ENCODE measurements at places on chromosomes 6 and 20. TPM values are rescaled to one million over a fixed set of nuclear protein-coding genes. Genes with fewer than 3 reads are reported as not detected.

DNA sequence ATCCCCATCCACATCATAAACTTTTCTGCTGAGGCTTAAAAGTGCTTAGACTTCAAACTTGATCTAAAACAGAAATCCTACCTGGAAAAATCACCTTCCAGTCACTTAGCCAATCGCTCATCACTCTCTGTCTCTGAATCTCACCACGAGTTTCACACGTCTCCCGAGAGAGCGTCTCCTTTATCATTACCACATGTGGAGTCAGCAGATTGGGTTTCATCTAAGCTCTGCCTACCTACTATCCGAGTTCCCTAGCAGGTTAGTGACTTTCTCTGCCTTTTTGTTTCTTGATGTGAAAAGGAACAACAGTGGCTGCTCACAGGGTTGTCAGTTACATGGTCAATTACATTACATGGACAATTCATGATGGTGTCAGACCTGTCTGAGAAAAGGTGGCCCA lies 286.2 kb downstream of the ESR1 start:
- DNase-seq, result no peak

The HDGFL1 gene
- not detected for total RNA-seq

- no peak for DNase-seq
These were observed 887.7 kb upstream of the MAN1A1 start for GRCh38 chr6:120237221-120237620.

- DNase-seq, result no peak
These were observed 83.2 kb upstream of the FOXC1 start for GRCh38 chr6:1526398-1527072.

The ZNF831 gene
- 0.17 TPM for total RNA-seq

GRCh38 chr6:169165561-169166300 lies 87.9 kb downstream of the THBS2 start:
- no peak for DNase-seq

The GINS1 gene
- 0.94 TPM for total RNA-seq

The GPX5 gene
- total RNA-seq, result not detected

The CD24 gene
- total RNA-seq, result 0.99 TPM

The SGK2 gene
- total RNA-seq, result 0.32 TPM

- DNase-seq, result no peak
These were observed 259.9 kb downstream of the BMP7 start for GRCh38 chr20:57006411-57007170.

DNA sequence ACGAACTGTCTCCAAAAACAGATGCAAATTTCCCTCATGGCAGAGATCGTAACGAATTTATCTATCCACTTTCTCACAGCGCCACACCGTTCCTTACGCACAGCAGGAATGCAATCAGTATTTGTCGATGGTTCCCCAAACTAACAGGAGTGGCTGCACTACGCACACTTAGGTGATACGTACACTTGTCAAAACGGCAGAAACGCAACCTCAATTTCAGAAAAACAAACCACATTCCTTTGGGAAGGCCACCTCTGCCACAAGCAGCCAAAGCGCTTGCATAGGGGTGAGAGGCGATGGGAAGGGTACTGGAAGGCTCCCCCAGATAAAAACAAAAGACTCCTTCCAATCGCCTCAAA lies 638 bp downstream of the MDN1 start:
- no peak for DNase-seq

- DNase-seq, result no peak
These were observed 525.2 kb downstream of the PKHD1 start for GRCh38 chr6:51562198-51562597.

DNA sequence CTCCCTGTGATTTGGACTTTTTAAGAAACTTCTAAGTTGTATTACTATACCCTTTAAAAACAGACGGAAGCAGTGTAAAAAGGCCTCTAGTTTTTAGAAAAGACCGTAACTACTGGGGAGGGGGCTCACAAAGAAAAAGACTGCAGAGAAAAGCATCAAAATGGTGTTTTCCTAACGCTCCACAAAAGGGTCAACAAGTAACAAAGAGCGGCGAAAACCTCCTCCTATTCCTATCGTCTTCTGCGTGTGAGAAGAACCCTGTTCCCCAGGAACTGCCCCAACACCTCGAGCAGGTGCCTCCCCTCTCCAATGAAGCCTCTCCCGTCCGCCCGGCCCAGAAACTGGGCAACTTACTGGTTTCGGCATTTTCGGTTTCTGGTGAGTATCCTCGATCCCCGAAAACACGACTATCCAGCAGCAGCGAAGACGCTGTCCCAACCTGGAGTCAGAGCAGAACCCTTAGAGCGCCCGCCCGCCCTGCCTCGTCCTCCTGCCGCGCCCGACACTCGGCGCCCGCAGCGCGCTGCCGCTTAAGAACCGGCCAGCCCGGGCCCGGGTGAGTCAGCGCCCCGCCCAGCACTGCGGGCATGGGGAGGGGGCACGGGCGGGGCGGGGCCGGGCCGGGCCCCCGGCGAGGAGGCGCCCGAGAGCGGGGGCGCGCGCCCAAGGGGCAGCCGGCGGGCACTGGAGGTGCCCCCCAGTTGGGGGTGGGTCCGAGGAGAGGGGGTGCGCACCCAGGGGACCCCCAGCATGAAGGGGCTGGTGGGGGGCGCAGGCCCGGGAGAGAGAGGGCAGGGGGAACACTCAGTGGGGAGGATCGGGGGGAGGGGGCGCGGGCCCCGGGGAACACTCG lies 1.2 kb downstream of the EZR start:
- DNase-seq, result peak; percentile 91

The GNL1 gene
- 18.4 TPM for total RNA-seq

DNA sequence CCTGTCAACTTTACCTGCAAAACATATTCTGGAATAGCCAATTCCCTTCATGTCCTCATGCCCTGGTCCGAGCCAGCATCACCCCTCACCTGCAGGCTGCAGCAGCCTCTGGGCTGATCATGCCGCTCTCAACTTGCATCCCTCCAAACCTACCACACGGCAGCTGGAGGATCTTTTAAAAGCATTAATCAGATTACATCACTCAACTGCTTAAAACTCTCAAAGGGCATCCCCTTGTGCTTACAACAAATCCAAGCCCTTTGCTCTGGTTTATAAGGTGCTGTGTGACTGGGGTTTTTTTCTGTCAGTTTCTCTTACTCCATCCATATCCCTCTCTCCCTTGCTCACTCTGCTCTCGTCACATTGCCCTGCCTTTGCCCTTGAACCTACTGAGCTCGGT lies 24.0 kb downstream of the CD40 start:
- DNase-seq, result no peak

- no peak for DNase-seq
These were observed 127.6 kb upstream of the RUNX2 start for GRCh38 chr6:45200510-45200909.

DNA sequence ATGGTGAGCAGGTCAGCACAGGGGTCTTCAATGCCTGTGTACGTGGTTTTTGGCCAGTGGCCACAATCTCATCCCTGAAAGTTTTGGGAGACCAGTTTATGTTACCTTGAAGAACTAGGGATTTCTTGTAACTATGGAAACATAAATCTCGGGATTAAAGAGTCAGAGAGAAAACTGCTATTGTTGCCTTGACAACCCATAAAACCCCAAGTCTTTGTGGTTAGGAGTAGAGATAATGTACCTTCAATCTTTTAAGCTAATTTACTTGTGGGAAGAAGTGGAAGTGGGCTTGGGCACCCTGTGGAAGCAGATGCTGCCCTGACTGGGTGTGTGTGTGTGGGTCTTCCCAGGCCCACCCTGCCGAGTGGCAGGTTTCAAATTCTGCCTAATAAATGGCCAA lies 46.1 kb upstream of the ZNF831 start:
- DNase-seq, result no peak

The MACROD2 gene
- total RNA-seq, result 3.5 TPM

Measured in left ventricle myocardium superior (tissue), 1 donor.